ENCODE measurements at places on chromosomes 5 and 9.

DNA sequence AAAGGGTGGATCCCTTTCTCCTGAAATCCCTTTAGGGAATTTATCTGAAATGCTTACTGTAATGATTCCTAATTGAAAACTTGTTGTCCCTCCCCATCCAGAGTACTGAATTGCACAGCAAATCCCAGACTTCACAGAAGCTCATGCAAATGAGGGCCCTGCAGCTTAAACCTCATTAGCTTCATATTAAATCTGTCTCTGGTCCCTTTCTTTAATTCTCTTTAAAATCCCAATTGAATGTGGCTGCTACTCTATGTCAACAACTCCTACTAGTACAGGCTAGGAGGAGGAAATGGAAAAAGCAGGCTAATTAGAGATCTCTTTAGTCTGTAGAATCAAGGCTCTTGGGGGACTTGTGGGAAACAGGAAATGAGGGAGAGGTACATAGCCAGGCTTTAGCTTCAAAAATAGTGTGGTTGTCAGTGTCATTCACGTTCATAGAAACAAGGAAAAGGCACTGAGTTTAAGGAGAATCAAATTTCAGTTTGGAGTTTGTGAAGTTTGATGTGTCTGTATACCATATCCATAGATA lies 191.3 kb upstream of the PRDM9 start:
- no peak for DNase-seq

DNA sequence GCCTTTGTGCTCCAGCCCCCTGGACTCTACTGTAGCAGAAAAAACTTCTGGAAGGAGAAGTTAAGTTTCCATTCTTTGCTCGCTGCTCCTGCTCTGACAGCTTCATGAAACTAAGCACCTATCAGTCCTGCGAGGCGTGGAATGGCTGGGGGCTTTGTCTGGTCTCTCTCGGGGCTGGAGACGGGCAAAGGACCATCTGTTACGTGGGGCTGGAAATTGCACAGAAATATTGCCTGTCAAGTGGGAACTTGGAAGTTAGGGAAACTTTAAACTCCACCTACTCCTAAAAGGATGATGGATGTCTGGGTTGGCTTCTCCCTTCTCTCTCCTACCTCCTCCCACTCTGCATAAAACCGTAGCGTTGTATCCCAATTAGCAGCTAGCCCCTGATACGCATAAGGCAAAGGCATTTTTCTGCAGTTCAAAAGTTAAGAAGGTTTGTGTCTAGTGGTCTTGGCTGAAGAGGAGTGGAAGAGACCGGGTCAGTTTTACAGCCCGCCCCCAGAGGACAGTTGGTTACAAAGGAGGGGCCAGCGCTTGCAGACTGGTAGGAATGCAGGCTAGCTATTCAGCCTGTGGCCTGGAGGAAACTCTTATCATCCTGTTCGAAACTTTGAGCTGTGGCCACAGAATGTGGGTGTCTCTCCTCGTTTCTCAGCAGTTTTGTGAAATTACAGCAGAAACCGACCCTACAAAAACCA lies 1.3 kb downstream of the FBXL7 start:
- DNase-seq: no peak

DNA sequence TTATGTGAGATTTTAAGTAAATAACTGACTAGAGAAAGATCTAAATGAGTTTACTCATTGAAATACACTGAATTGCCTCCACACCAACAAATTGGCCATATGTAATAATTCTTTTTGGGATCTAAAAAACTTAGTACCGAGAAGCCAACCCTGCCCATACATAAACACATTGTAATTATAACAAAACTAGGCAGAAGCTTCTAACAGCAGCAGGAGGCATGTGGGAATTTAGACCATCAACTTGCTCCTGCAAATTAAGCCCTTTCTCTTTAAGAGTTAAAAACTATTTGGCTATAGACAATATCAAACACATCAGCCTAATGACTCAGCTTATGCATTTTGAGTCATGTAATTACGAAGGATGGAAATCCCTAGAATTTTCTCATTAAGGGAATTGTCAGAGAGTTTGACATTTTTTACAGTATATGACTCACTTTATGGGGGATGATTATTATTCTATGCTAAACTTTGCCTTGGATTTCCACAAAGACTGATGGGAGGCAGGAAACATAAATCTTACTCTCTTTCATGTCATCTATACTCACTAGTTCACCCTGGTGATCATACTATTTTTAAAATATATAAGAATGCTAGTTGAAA lies 1.0 kb downstream of the IL7R start:
- DNase-seq: no peak

DNA sequence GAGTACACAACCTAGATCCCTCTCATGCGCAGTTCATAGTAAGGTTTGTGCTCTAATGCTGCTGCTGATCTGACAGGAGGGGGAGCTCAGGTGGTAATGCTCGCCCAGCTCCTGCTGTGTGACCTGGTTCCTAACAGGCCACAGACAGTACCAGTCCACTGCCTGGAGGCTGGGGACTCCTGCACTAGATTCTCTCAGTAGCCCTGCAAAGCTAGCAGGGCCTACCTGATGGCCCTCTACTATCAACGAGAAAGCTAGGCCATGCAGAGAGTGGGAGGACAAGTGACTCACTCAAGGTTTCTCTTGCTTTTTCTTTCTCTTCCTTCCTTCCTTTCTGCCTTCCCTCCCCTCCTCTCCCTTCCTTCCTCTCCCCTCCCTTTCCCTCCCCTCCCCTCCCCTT lies 55.1 kb upstream of the TEX48 start:
- DNase-seq: no peak

DNA sequence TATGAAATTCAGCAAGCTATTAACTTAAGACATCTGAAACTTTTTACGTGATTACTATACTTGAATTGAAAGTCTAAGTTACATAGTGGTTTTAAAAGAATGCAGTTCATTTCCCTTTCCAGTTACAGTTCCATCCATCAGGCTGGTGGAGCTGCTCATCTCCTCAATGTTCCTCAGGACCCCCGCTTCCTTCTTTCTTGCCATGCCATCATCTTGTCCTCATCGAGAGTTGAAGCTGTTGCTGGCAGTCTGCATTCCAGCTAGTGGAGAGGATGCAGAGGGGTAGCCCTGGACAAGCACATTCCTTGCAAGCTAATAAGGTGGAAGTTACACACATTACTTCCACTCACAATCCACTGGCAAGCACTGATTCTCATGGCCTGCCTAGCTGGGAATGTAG lies 8.8 kb upstream of the RNF183 start:
- DNase-seq: no peak

DNA sequence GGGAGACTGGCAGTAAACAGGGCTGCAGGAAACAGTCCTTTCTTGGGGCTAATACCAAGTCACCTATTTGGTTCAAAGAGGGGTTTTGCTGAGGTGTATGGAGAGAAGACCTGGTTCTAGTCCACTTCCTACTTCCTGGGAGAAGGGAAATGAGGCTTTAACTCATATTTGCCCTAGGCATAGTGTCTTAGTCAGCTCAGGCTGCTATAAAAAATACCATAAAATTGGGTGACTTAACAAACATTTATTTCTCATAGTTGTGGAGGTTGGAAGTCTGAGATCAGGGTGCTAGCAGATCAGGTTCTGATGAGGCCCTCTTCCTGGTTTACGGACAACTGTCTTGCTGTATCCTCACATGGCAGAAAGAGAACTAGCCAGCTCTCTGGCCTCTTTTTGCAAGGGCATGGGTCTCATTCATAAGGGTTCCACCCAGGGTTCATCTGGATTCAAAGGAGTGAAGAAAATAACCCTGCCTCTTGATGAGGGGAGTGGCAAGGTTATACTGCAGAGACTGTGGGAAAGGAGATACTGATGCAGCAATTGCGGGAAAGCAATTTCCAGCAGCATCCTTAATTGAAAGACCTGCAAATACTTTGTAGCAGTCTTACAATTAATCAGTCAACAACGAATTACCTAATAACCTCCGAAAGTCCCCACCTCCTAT lies 40.5 kb downstream of the ANKDD1B start:
- no peak for DNase-seq

Measured in stimulated activated CD8-positive, alpha-beta memory T cell treated with anti-CD3 and anti-CD28 coated beads, Interleukin-15, amount 100 ng/mL, for 24 hours (primary cell).